Stimulated activated CD4-positive, alpha-beta T cell treated with anti-CD3 and anti-CD28 coated beads, TNF-alpha, amount 100 ng/mL, for 1 hour (primary cell): ENCODE measurements at places on chromosomes 12 and 14.

DNA sequence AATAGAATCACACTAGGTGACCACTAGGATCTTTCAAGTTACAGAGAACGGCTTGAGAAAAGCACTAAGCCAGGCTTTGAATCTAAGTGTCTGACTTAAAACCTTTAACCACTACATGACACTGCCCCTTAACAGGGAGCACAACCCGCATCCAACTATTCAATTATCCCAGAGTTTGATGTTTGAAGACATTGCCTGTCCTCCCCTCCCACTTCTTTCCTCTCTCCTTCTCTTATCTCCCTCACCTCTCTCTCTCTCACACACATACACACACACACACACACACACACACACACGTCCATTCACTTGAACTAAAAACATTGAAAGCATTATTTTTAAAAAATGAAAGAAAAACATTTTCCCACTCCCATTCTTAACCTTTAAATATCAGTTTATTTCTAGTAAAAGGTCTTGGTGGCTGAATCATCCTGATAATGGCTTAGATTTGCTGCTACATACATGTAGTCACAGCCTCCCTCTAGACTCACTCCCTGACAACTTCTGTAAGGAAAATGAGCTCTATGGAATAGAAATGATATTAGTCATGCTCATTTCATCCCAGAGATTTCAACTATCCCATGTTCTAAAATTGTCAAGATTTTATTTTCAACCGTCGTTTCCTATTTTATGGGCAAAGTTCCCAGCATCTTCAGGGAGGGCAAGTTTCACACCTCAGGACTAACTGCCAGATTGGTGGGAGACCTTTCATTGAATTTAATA lies 53.5 kb upstream of the RAP1B start:
- DNase-seq = no peak

DNA sequence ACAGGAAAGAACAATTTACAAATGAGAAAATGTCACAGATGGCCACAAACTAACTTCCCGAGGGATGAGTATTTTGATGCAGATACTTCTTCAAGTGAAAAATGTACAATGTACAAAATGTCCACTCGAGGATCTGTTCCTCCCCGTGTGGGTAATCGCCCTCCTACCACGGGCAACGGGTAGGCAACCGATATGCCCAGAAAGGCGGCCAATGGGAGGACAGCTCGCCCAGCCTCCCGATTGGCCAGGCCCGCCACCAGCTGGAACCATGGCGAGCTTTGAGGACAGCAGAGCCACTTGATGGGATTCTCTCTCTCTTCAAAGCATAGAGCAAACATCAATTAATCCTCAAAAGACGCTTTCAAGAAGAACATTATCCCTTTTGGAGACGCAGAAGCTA lies 42.3 kb downstream of the DPF3 start:
- DNase-seq = no peak

DNA sequence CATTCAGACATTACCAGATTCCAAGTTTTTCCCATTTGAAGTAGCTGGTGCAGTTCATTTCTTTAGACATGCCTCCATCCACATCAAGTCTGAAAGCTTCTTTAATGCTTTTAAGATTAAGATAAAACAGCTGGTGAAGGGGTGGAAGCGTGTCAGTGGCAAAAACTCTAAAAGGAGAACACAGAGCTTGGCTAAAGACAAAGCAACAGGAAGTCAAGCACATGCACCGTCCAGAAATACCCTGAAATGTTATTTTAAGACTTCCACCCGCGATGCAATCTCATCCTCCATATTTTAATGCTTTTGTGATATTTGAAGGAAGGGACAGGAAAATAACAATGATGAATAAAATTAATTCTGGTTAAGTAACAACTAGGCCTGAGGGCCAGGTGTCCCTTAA lies 31.8 kb downstream of the PPM1H start:
- DNase-seq = no peak

DNA sequence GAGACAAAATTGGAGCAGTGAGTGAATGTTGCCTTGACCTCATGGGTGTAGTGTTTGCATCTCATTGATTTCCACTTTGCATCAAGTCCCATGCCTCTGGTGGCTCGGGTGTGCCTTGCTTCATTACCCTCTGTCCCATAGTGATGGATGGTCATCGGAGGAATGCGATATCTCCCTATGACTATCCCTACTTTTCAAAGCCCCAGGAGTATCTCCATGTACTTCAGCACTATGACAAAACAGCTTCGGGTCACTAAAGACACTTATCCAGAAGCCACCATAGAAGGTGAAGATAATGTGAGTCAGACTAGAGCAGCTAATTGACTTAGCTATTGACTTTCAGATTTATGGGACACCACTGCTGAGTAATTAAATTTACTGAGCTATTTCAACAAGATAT lies 355.1 kb upstream of the CCDC196 start:
- no peak for DNase-seq
